ENCODE measurements at places on chromosomes 11 and 22.
A peak's percentile ranks its signal among the peaks of the same experiment; 100 is the strongest.

DNA sequence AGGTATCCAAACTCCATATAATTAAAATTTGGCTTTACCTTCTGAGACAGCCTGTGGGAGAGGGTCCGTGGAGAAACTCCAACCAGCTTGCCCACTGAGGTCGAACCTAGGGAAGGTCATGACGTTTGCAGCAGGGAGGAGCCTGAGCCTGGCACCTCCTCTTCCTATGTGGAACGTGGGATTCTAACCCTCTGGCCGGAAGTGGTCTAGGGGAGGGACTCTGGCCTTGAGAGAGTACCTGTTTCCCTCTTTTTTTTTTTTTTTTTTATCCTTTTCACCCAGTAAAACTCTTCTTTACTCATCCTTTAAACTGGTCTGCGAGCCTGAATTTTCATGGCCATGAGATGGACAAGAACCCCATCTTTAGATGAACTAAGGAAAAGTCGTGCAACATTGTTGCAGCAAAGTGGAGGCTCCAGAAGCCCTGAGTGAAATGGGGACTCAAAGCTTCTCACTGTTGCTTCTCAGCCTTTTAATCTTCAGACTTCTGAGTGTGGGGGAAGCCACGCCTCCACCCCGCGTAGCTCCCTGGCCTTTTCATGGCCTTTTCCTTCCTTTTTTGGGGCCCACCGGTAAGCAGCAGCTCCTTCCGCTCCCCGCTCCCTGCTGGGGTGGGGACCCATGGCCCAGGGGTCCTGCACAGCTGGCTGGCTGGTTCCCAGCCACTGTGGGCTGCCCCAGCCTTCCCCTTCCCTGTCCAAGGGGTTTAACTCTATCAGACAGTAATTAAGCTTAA lies 1359.9 kb downstream of the LRRC4C start:
- no peak for DNase-seq

- no peak for DNase-seq
Measured at GRCh38 chr22:33570110-33570509, 350.2 kb downstream of the LARGE1 start.

- DNase-seq: no peak
Measured at GRCh38 chr22:40030758-40031095, 36.0 kb downstream of the FAM83F start.

DNA sequence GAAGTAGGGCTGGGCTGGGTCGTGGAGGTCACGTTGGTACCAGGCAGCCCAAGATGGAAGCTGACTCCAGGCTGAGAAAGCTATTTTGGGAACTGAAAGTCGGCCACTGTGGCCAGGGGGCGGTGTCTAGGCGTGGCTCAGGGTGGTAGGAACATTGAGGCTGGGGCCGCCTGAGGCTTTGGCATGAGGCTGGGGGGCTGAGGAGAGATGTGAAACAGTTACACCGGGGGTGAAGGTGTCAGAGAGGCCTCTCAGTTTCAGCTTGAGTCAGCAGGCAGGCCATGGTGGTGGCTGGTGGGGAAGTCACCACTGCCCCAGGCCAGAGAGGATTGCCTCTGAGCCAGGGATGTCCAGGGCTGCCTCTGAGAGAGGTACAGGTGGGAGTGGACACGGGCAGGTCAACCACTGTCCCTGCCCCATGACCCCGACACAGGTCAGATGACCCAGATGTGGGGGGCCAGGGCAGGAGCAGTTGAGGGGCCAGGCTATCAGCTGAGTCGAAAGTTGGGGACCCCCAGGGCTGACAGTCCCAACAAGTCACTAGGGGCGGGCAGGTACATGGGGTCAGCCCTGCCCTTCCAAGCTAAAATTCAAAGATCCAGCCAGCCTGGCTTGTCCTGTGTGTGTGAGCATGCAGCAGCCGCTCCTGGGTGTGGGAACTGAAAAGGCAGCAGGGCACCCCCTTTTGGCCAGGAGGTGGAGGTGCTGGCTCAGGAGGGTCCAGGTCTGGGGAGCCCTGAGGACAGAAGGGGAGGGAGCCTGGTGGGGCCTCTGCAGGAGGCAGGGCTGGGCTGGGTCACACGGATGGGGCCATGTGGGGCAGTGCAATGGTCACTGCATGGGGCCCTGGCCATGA lies 7.2 kb downstream of the KCNK7 start:
- no peak for DNase-seq

GRCh38 chr11:11845071-11845470 lies 3.3 kb downstream of the USP47 start:
- no peak for DNase-seq

GRCh38 chr11:118975771-118976709 lies 4.5 kb downstream of the FOXR1 start:
- no peak for DNase-seq

- no peak for DNase-seq
Measured at GRCh38 chr11:103880968-103881367, 155.5 kb upstream of the DDI1 start.

DNA sequence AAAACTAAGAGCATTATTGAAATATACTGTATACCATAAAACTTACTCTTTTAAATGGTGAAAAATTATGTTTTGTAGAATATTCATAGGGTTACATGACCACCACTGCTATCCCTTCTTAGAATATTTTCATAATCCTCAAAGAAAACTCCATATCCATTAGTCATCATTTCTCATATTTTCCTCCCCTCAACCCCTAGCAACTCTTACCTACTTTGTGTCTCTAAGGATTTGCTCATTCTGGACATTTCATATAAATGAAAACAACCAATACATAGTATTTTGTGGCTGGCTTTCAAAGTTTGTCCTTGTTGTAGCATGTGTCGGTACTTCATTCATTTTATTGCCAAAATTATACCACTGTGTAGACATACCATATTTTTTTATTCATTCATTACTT lies 863.8 kb downstream of the KCNA4 start:
- no peak for DNase-seq

DNA sequence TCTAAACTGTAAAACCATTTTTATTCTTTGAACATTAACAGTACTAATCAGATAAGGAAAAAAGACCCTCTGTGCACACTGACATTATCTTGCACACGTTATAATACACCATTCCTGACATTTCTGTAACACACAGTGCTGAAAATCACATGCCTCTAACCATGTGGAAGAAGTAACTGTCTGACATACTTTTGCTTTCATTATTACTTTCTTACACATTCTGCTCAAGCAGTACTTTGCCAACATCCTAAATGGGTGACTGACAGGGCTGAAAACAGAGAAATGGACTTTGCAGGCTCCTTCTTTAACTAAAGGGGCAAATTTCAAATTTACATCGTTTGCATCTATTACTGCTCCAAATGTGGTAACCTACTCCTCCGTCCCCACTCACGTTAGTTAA lies 22.8 kb upstream of the TP53AIP1 start:
- DNase-seq: no peak

DNA sequence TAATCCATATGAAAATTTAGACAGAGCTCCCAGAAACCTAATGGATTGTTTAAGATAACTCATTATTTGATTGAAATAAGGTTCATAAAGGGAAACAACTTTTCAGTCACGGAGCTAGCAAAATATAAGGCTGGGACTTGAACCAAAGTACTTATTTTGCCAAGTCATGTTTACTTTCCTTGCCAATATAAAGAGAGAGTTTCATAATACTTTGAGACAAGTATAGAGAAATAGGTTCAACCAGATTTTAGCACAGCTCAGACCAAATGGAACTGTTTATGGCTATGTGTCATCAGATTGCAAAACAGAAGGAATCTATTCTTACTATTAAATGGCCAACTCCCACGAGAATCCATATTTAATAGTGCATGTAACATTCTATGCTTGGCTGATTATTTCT lies 1517.5 kb upstream of the TENM4 start:
- DNase-seq: no peak

DNA sequence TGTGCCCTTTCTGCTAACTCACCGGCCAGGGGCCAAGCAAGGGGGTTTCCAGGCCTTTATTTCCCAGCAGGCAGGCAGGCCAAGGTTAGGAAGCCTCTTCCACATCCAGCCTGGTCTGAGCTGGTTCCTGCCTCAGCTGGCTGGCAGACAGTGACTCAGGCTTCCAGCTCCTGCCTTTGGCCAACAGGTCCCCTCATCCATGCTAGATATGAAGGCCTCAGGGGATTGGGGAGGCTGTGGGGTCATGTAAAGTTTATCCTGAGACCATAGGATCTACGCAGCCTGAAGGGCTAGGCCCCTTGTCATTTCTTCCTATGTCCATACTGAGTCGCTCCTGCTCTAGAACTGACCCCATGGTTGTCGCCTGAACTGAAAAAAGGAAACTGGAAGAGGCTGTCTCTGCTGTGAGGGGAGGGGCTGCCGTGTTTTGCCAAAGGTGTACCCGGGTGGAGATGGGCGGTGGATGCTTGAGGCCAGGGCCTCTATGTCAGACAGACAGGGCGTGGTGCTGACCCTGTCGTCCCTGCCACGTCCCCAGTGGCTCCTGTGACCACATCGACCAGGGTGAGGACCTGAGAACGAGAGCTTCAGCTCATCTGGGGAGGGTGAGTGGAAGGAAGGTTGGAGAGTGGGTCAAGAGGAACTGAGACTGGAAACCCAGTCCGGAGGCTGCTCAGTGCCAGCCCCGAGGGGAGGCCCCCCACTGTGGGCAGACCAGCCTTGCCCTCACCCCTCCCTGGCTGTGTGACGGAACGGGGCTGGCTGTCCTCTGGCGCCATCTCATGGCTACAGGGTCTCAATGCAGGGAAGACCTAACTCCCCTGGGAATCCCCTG lies 17.0 kb downstream of the P2RY6 start:
- peak; percentile 6 for DNase-seq

GRCh38 chr11:65606876-65607613 lies 7.0 kb downstream of the MAP3K11 start:
- DNase-seq: no peak

GRCh38 chr22:50068096-50068495 lies 10.0 kb upstream of the TTLL8 start:
- no peak for DNase-seq

- DNase-seq: peak; percentile 71
Measured at GRCh38 chr11:67437082-67437808, at the start of gene PTPRCAP. Gene PTPRCAP (minus strand): TSS chr11:67437682. CDS start chr11:67437619, 63 bp downstream.

DNA sequence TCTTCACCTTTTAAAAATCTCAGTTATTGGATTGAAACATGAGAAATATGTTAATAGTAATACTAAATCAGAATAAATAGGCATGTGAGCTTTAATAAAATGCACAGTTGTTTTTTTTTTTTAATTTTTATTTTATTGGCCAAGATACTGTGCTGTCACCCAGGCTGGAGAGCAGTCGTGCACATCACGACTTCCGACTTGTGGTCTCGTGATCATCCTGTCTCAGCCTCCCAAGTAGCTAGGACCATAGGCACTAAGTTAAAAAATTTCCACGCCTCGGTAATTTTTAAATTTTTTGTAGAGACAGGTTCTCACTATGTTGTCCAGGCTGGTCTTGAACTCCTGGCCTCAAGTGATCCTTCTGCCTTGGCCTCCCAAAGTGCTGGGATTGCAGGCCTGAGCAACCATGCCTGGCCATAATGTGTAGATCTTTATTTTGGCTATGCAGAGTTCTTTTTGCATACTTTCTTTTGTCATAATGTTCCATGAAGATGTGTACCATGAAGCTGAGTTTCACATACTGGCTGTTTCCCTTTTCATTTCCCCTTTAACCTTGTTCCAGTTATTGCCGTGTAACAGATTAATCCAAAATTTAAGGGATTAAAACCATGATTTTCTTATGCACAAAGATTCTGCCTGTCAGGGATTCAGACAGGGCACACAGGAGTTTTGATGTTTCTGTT lies 16.0 kb downstream of the CAPRIN1 start:
- no peak for DNase-seq

DNA sequence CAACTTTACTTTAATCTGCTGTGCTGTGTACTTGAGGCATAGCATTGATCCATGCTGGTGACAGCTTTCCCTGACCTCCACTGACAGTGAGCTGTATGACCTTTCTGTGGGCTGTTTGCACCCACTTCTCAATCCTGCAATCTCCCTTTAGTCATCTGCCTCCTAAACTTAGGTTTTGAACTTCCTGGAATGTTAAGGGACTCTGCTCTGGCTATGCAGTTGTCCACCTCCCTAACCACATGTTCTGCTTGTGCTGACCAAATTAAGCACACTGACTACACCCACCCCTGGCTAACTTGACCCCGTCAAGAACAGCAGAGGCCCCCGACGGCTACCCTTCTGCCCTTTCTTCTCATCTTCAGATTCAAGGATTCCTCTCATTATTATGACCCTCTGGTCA lies 89.1 kb upstream of the NTM start:
- no peak for DNase-seq

- DNase-seq: no peak
Measured at GRCh38 chr22:19902245-19902715, 39.3 kb upstream of the COMT start.

DNA sequence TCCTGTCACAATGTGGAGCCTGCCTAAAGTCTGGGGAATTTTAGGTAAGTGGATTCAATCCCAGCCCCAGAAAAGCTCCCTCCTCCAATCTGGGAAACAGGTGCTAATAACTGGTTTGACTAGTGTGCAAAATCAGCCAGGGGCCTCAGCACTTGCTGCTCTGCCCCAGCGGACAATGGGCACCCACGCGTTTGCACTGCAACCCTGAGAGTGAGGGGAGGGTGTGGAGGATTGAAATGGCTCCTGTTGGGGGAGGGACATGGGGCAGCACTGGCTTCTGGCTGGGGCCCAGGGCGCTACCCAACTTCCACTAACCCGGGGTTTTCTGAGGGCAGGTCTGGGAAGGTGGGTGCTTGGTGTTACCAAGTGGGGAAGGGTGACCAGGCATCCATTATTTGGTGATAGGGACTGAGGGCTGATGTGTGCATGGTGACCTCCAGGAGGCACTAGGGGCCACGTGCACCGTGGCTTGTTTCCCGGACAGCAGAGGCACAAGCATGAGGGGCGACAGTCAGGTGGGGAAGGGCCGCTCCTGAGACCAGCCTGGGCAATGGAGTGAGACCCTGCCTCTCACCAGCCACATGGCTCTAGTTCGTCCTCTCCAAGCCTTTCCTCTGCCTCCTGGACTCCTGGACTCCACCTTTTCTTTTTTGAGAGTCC lies 4.3 kb upstream of the PNPLA5 start:
- DNase-seq: no peak
